ENCODE measurements at places on chromosomes 11 and 22. TPM values are rescaled to one million over a fixed set of nuclear protein-coding genes. Genes with fewer than 3 reads are reported as not detected.

The VSIG2 gene
- 2.0 TPM for total RNA-seq

The FXYD6 gene
- total RNA-seq = not detected

The HINFP gene
- 12.4 TPM for total RNA-seq

The UBQLN3 gene
- total RNA-seq = 0.13 TPM

The LGALS1 gene
- total RNA-seq = 1,816 TPM

The CTSW gene
- not detected for total RNA-seq

The CCDC73 gene
- total RNA-seq = 0.13 TPM

The MFNG gene
- 0.26 TPM for total RNA-seq

The OR52D1 gene
- not detected for total RNA-seq

DNA sequence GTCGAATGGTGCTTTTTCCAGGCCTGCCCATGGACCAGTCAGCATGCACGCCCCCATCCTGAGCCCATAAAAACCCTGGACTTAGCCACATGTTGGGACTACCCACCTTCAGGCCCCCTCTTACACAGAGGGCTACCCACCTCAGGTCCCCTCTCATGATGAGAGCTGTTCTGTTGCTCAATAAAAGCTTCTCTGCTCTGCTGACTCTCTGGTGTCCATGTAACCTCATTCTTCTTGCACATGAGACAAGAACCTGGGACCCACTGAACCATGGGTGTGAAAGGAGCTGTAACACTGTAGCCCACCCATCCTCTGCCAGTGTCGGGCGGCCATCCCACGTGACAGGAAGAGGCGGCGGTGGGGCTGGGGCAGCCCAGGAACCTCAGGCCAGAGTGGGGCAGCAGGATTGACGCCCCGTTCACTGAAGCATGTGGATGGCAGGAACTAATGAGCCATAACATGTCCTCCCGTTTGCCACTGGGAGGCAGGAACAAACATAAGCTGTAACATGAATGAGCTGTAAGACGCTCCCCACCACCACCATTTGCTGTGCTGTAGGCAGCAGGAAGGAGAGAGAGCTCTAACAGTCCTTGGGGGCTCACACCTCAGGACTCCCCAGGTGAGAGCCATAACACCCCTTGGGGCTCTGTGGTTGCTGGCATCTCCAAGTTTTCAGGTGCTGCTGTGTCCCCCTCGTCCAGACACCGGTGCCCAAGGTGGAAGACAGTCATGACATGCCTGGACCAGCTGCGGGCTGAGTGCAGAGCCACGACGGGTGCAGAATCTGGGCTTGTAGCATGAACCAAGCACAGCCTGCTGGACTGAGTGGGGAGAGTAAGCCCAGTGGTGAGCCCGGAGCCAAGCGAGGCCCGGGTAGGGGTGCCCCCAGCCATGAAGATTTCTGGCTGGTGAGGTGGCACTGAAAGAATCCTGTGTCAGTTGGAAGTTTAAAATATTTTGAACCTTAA, 69.4 kb downstream of the MCHR1 start:
- no peak for DNase-seq

DNA sequence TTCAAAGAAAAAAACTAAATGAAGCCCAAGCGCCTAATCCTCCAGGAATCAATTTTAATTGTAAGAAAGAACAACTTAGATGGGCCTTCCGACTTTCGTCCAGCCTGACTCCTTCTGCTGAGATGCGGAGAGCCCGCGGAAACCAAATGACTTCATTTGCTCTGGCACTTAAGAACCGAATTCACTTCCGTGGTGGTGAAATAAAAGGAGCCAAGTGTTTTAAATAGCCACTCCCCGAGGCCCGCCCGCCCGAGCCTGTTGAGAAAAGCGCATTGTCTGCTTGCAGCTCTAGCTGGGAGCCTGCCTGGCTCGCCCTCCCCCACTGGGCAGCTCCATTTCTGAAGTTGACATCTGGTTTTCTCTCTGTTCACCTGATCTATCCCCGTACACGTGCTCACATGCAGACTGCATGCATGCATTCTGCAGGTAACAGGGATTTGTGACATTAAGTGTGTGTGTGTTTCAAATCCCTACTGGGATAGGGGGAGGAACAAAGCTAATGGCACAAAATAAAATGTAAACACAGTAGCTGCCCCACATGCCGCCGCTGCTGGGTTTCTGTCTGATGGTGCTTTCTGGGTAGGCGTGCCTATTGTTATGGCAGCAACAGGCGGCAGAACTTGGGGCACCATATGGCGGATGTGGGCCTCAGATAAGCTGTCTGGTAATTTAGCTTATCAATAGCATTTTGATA, 6.2 kb downstream of the TEAD1 start:
- peak; percentile 83 for DNase-seq

DNA sequence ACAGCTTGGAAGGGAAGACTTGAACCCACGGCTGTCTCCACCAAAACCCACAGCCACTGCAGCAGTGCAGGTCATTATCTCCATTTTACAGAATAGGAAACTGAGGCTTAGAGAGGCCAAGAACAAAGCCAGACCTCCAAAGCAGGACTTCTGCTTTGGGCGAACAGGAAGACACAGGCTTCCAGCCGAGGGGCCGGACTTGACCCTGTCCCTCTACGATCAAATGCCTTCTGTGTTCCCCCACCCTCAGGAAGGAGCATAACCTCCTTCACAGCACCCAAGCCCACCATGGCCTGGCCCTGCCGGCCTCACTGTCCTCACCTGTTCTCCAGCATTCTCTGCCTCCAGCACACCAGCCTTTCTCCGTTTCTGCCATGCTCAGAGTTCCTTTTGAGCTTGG, 15.8 kb downstream of the IGLL1 start:
- DNase-seq = no peak

DNA sequence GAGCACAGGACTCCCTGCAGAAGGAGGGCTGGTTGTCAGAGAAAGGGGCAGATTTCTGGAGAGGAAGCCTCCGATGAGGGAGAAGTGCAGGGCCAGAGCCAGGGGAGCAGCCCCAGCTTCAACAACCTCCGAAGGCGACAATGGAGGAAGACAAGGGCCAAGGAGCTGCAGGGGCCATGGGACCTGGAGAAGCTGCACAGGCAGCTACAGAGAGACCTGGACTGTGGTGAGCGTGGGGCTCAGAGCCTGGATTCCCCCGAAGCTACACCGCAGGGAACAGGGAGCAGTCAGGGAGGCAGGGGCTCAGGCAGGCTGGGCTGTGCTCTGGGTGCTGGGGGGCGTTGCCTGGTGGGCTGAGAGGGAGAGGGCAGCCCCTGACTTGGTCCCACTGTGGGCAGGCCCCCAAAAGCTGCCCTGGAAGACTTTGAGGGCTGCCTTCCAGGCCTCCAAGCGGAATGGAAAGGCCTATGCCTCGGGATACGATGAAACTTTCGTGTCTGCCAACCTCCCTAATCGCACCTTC, 2.4 kb downstream of the TSGA10IP start:
- no peak for DNase-seq

DNA sequence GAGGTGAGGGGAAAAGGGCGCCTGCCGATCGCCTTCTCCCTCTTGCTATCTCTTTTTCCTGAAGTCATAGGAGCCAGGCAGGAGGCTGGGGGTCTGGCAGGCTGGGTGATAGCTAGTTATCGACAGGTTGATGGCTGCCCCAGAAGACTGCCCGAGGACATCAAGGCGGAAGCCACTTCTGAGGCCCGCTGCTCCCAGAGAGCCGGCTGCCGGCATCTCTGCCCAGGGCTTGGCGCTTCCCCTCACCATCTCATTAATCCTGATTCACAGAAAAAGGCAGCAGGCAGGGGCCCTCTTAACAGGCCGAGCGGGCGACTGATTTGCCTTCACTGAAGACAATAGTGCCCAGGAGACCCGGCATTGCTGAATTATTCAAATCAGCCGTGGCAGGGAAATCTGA, 124.2 kb downstream of the MIAT start:
- no peak for DNase-seq

- DNase-seq = peak; percentile 27
Observed at GRCh38 chr22:41447435-41448188, 1.0 kb upstream of the TOB2 start.

GRCh38 chr11:73968356-73968966, 14.2 kb downstream of the UCP2 start:
- no peak for DNase-seq

- DNase-seq = no peak
Observed at GRCh38 chr22:42431401-42432019, 693 bp downstream of the NFAM1 start.

DNA sequence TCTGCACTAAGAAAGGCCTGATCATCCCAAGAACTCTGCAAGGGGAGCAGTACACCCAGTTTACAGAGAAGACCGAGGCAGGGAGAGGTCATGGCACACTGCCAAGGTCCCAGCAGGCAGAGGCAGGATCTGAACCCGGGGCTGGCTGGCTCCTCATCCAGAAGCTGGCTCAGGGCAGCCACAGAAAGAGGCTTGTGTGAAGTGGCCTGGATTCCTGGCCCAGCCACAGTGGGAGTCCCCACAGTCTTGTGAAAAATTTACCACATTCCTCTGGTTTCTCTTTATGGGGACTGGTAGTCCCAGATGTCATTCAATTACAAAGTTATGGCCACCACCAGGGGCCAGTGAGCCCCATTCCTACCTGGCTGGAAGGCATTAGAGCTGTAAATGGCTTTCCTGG, 440.5 kb downstream of the MIAT start:
- DNase-seq = no peak

DNA sequence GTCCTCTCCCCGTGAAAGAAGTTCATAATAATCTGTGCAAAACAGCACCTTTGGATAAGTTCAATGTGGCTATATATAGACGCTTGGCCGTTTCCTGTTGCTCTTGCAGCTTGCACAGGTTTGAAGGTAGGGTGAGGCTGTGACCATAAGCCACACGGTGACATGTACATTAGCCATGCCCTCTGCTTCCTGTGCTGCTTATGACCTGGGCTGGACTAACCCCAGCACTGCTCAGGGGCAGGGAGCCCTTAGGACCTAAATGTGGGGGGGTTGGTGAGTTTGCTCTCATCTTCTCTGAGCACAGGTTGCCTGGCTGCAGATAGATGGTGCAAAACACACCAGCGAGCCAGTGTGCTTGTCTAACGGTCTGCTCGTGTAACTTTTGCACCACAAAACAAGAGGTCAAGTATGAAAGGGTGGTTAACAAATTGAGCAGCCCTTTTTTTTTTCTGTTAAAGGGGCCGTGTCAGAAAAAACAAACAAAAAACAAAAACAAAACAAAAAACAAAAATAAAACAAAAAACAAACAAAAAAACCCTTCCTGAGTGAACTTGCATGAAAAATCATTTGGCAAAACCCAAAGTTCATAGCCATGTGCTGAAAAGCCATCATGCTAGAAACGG, 37.3 kb downstream of the FLI1 start:
- DNase-seq = no peak
